ENCODE measurements at places on chromosomes 13 and 19.
A peak's percentile ranks its signal among the peaks of the same experiment; 100 is the strongest.

- DNase-seq: no peak
Measured at GRCh38 chr13:40631605-40632004, 34.8 kb downstream of the FOXO1 start.

GRCh38 chr13:27168086-27168485 lies 3.5 kb downstream of the USP12 start:
- no peak for DNase-seq

DNA sequence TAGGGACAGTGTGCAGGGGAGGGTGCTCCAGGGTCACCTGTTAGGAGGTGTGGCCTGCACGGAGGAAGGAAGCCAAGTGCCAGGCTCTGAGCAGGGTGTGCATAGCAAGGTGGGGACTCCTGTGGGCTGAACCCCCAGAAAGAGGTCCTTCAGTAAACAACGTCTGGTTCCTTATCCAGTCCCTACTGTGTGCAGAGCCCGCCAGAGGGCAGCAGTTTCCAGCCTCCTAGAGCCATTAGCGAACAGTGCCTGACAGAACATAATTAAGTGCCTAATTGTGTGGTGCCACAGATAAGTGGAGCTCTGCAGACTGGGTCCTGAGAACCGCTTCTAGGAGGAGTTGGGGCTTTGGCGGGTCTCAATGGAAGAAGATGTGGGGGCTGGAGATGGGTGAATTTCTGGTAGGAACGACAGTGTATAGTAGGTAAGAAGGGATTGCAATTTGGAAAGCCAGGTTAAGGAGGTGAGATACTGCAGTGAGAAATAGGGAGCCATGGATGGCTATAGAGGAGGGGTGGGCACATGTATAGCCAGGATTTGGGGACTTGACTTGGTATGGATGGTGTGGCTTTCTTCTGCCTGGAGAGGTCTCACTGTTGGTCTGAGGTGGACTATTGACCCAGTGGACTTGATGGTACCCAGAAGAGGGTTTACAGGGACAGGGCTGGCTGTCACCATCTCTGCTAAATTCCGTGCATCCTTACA lies 323.1 kb downstream of the ZNF536 start:
- no peak for DNase-seq

GRCh38 chr13:111954661-111955411 lies 112.1 kb upstream of the SOX1 start:
- DNase-seq: no peak

- DNase-seq: no peak
Measured at GRCh38 chr19:2213799-2214198, 22.3 kb downstream of the PLEKHJ1 start.

DNA sequence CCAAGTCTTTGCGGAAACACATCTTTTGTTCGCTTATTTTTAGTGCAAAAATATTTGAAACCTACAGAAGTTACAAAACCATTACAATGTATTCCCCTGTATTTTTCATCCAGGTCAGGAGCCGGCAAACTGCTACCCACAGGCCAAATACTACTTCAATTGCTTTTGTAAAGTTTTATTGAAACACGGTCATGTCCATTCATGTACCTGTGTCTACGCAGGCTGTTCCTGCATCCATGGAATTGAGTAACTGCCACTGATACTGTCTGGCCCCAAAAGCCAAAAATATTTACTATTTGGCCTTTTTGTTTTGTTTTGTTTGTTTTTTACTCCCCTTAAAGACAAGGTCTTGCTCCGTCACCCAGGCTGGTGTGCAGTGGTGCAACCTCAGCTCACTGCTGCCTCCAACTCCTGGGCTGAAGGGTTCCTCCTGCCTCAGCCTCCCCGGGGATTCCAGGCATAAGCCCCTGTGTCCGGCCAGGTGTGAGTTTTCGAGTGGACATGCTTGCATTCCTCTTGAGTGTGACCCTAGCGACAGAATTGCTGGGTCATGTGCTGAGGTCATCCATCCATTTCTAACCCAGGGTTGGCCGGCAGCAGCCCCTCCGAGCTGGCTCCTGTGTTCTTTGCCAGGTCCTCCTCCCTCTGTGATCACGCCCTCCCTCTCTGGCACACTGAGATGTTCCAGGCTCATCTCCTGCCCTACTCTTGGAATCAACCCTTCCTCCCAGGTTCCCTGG lies 10.9 kb upstream of the S1PR4 start:
- no peak for DNase-seq

- DNase-seq: no peak
Measured at GRCh38 chr19:29872224-29872731, 60.5 kb downstream of the CCNE1 start.

- DNase-seq: no peak
Measured at GRCh38 chr13:64688893-64689677, 2541.1 kb downstream of the PCDH9 start.

DNA sequence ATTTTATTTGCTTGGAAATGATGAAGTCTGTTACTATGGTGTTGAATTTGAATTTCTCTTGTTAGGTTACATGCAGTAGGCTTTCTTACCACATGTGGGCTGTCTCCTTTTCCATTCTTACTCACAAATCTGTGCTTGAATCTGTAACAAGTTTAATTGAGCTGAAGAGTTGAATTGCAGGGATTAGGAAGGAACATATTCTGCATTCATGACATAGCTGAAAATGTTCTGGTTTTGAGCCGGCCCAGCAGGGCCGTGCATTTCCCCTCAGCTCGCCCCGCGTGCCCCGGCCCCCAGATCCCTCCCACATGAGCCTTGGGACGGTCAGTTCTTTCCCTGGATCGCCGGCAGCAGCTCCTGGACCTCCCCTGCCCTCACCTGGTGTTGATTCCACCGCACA lies 28.1 kb downstream of the TFDP1 start:
- DNase-seq: no peak

DNA sequence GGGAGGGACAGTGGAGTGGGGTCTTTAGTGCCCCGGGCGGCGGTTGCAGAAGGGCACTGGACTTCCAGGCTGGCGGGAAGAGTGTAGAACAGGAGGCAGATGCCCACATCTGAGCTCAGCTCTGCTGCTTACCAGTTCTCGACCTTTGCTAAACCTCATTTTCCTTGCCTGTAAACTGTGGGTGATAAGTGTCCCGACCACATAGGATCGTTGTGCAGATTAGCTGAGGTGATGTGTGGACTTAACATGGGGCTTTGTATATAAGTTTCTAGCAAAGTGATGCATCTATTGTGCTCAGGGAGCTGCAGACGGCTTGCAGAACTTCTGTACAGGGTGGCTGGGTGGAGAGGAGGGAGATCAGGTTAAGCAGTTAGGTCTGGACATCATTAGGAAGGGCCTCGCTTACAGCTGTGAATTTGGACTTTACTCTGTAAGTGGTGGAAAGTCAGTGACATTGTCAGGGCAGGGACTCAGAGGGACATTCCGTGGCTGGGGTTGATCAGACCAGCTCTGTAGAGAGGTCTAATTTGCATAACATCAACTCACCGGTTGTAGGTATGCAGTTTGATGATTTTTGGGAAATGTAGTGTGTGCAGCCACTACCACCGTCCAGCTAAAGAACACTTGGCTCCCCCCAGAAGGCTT lies 70.0 kb downstream of the SPATA13 start:
- no peak for DNase-seq

DNA sequence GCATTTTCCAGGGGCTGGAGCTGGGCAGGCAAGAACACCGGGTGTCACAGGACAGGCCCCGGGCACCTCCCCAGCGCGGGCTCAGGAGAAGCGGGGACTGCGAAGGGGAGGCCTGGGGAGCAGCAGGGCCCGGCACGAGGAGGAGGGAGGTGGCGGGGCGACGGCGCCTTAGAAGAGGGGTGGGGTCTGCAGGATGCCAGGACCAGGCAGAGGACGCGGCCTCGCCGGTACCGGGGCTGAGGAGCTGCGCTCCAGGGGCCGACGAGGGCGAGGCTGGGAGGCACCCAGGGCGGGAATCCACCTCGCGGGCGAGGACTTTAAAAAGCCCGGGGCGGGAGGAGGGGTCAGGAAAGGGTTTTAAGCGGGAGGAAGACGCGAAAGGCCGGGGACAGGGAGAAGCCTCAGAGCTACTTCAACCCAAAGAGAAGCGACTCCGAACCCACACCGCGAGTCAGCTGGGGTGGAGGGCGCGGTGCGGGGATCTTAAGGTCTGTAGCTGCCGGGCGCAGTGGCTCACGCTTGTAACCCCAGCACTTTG lies 665 bp downstream of the ZNF347 start:
- peak; percentile 13 for DNase-seq

GRCh38 chr19:1427221-1427920 lies 10.8 kb upstream of the RPS15 start:
- no peak for DNase-seq

- no peak for DNase-seq
Measured at GRCh38 chr19:31258211-31259052, 90.8 kb downstream of the TSHZ3 start.

DNA sequence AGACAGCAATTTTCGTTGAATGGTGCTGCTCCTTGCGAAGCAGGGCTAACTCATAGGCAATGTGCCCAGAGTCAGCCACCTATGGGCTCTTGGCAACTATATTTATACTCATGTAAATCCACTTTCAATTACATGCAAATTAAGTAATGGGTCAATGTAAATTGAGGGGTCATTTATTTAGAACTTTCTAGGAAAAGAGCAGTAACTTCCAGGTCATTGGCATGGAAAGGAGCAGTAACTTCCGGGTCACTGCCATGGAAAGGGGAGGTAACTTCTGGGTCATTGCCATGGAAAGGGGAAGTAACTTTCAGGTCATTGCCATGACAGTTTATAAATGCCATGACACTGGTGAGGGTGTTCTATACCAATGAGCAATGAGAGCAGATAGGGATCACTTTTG lies 11.6 kb downstream of the KLK4 start:
- DNase-seq: no peak

- no peak for DNase-seq
Measured at GRCh38 chr13:73287831-73288230, 229.0 kb downstream of the KLF5 start.

DNA sequence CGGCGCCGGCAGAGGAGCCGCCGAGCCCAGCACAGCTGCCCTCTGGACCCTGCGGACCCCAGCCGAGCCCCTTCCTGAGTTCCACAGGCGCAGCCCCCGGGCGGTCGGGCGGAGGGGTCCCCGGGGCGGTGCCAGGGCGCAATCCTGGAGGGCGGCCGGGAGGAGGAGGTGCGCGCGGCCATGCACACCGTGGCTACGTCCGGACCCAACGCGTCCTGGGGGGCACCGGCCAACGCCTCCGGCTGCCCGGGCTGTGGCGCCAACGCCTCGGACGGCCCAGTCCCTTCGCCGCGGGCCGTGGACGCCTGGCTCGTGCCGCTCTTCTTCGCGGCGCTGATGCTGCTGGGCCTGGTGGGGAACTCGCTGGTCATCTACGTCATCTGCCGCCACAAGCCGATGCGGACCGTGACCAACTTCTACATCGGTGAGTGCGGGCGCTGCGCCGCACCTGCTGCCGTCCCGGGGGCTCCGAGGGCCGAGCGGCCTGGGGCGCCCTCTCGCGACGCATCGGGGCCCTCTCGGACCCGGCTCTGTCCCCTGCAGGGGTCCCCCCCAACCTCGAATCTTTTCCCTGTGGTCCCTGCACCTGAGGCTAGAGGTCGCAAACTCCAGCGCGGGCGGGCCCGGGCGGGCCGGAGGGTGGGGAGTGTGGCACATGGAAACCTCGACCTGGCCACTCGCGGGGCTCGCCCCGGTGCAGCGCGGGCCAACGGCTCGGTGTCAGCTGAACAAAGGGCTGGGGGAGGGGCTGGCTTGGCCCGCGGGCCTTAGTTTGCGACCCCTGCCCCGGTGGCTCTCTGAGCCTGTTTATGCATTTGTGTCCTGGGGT lies at the start of gene KISS1R:
Gene KISS1R, plus strand, starts transcription at position 11 of the 829 bp plus-strand sequence. Its CDS starts 170 bp downstream, at position 181.
- peak; percentile 41 for DNase-seq

DNA sequence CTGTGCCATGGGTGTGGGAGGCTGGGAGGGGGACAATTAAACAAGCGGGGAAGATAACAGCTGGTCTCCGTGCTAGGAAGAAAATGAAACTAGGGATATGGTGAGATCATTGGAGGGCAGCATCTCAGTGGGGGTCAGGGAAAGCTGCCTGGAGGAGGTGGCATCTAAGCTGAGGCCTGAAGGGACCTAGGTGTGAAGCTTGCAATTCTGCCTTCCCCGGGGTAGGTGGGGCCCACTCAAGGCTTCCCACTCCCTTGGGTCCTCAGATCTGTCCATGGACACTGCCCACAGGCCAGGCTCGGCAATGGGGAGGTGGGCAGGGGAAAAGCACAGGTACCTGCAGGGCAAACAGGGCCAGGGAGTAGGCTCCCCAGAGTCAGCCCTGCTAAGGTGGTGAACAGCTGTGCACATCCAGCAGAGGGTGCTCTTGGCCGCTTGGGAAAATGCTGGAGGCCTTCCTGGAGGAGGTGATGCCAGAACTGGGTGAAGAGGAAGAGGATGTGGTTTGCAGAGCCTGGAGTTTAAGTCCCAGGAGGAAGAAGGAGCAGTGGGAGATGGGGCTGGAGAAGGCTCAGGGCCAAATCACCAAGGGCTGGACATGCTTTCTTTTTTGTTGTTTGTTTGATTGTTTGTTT lies 25.7 kb upstream of the CCNE1 start:
- peak; percentile 19 for DNase-seq

- DNase-seq: no peak
Measured at GRCh38 chr13:98576200-98576945, 534 bp downstream of the STK24 start.

DNA sequence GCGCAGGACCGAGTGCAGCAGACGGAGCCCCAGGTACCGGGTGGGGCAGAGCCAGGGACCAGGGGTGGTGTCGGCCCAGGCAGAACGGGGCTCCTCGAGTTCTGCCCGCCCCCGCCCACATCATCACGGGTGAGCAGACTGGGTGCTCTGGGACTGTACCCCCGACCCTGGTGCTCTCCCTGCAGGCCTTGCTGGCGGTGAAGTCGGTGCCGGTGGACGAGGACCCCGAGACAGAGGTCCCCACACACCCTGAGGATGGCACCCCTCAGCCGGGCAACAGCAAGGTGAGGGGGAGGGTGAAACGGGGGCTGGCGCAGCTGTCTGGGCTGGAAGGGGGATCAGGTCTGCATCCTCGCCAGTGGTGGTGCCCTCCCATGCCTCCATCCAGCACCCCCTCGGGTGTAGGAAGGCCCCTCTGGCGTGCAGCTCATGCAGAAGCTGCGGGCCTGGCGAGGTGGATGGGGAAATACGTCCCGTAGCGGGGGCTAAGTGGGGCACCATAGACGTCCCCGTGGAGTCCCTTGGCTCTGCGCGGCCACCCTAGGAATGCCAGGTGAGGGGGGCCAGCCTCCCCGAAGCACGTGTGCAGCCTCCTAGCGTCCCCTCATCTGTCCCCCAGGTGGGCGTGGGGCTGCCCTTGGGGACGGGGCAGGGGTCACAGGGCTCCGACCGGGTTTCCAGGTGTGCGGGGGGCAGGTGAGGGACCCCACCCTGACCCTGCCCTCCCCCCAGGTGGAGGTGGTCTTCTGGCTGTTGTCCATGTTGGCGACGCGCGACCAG lies 6.4 kb downstream of the APC2 start:
- DNase-seq: no peak

DNA sequence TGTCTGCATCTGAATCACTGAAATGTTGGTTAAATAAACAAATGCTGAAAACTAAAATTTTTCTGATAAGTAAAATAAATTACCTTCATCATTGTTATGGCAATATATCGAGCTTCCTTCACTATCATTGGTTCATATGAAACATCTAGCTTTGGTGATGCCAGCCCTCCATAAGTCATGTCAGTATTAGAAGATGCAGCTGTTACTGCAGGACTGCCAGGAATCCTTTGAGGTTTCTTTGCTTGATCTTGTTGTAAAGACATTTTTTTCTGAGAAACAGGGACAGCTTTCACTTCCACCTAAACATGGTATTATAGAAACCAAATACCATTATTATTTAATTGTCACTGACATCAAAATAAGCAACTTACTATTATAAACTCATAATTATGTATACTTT lies 123.7 kb upstream of the FBXL3 start:
- no peak for DNase-seq
